Activated naive CD4-positive, alpha-beta T cell treated with Interleukin-2 at 50 U/mL for 16 hours (primary cell): ENCODE measurements at places on chromosomes 12 and 14.

DNA sequence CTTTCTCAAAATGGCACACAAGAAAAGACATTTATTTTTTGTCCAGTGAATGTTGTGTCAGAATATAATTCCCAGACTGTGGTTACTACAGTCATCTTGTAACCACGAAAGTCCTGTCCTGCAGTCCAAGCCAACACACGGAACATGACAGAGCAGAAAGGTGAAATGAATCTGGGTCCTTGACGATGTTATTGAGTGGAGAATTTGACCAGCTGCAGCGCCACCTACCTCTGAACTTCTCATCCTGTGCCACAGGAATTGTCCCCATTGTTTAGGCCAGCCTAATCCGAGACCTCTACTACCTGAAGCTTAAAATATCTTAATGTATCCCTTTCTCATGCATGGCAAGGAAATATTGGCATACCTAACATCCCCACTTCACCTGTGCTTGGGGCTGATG, 64.1 kb upstream of the OTX2 start:
- DNase-seq: no peak

- DNase-seq: no peak
Observed at GRCh38 chr12:131818821-131819585, 9.2 kb upstream of the MMP17 start.

GRCh38 chr14:58133739-58134138, 18.3 kb downstream of the ARMH4 start:
- no peak for DNase-seq

GRCh38 chr14:72793156-72793939, 100.6 kb downstream of the DPF3 start:
- DNase-seq: no peak

GRCh38 chr12:48187916-48188695, 4.7 kb downstream of the CCDC184 start:
- DNase-seq: no peak

DNA sequence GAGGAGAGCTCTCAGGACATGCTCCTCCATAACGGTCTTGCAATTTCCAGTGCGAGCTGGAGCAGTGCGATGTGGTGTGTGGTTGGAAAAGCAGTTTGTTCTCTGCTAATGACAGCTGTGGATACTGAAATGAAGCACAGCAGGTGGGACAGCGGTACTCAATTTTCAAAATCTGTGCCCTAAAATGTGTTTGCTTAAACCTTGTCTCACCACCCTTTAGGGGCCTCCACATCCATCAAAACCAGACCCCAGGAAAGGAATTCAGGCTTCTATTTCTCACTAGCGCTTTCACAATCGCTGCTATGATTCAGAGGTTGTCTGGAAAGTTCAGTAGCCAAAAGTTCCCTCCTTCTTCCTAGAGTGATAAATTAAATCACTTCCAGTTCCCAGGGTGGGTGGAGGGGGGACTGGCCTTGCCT, 440.8 kb downstream of the EGLN3 start:
- DNase-seq: no peak

DNA sequence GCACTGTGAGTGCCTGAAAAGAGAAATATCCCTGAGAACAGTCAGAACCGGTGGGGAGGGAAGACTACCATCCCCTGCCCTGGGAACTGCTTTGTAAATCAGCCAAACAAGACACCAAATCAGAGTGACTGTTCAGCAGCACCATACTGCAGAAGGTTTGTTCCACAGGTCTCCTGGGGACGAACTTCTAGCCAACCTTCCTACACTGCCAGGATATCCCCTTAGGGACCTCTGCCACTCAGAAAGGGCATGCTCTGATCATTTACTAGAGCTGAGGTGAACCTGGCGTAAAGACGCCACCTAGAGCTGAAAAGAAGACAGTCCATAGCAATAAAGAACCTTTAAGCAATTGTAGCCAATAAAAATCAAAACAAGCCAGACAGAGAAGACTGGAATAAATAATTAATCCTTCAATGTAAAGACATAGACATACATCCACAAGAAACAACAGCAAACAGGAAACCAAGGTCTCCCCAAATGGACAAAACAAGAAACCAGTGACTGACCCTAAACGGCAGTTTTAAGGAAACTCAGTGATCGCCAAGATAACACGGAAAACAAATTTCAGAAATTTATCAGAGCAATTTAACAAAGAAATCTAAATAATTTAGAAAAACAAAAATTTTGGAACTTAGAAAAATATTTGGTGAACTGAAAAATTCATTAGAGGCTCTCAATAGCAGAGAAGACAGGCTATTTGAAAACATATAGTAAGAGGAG, 228.1 kb upstream of the AMIGO2 start:
- DNase-seq: peak; percentile 55

DNA sequence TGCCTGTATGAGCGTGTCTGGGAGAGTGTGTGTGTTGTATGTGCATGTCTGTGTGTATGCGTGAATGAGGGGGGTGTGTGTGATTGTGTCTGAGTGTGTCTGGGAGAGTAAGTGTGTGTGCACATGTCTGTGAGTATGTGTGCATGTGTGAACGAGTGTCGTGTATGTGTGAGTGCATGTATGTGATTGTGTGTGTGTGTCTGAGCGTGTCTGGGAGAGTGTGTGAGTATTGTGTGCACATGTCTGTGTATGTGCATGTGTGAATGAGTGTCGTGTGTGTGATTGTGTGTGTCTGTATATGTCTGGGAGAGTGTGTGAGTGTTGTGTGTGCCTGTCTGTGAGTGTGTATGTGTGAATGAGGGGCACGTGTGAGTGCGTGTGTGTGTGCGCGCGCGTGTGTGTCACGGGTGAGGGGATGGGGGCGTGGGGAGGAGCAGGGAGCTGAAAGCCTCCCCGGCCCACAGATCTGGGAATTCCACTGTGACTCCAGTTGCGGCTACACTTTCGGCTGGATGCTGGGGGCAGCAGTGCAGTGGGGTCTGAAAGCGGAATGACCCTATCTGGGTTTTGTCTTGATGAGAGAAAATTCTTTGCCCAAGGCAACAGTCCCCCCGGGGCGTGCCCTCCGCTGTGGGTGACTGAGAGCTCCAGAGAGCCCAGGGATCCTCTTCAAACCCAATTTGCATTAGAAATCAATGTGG, 138.1 kb upstream of the MED13L start:
- no peak for DNase-seq

DNA sequence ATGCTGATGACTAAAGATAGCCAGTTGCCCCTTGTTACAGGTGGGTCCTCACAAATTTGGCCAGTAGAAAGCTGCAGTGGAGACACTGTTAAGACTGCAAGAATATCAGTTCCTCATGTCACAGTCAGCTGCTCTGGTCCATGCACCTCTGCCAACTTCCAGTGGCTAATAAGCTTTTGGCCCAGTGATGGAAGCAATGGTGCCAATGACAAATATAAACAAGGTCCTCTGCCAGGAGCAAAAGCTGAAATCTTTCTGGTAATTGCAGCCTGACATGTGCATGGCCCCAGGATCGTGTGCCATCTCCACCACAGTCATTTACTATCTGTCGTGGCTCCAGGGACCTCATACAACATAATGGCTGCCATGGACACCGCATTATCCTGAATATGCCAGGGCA, 85.4 kb upstream of the TMEM260 start:
- no peak for DNase-seq

DNA sequence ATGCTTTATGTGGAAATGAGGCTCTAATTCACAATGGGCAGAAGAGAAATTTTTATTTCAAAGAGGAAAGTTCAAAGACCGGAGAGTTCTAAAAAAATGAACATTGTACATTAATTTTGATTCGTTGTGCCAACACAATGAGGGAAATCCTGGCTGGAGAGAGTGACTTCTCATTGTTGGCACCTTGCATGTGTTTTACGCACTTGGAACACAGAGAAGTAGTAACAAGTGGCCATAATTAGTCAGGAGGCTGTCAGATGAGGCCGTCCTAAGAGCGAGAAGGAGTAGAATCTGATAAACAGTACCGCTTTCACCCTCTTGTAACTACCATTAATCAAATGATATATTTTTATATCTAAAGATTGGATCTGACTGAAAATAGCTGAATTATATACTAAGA, 6.9 kb downstream of the LMO3 start:
- DNase-seq: no peak

- no peak for DNase-seq
Observed at GRCh38 chr12:63440048-63440447, 228.2 kb downstream of the DPY19L2 start.

DNA sequence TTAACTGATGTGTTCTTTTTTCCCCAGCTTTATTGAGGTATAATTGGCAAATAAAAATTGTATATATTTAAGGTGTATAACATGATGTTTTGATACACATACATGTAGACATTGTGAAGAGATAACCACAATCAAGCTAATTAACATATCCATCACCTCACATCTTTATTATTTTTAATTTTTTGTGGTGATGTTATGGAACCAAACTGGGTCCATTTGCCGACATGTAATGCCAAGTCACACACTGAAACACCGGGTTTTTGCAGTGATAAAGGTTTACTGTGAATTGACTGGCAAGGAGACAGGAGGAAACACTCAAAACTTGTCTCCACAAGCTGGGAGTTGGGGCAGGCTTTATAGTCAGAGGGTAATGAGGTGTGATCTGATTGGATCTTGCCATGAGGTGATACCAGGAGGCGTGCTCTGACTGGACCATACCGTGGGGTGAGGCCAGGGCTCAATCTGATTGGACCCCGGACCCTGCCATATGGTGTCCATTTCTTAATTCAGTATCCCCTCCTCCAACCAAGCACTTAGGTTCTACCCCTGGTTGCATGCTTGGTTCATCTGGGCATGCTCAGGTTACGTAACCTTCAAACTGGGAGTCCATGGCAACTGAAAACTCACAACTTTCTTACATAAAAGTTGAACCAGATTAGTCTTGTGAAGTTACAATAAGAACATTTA, 11.8 kb upstream of the WSCD2 start:
- no peak for DNase-seq

DNA sequence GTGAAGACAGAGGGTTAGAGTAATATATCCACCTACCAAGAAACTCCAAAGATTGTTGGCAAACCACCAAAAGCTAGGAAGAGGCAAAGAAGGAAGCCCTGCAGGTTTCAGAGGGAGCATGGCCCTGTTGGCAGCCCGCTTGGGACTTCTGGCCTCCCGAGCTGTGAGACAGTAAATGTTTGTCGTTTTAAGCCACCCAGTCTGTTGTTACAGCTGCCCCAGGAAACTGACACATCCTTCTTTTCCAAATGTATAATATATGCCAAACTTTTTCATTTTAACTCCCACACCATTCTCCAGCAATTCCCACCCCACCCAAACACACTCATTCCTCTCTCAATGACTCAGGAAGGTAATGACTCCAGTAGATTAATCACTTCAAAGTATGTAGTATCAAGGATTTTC, 74.0 kb downstream of the RPS29 start:
- DNase-seq: no peak

DNA sequence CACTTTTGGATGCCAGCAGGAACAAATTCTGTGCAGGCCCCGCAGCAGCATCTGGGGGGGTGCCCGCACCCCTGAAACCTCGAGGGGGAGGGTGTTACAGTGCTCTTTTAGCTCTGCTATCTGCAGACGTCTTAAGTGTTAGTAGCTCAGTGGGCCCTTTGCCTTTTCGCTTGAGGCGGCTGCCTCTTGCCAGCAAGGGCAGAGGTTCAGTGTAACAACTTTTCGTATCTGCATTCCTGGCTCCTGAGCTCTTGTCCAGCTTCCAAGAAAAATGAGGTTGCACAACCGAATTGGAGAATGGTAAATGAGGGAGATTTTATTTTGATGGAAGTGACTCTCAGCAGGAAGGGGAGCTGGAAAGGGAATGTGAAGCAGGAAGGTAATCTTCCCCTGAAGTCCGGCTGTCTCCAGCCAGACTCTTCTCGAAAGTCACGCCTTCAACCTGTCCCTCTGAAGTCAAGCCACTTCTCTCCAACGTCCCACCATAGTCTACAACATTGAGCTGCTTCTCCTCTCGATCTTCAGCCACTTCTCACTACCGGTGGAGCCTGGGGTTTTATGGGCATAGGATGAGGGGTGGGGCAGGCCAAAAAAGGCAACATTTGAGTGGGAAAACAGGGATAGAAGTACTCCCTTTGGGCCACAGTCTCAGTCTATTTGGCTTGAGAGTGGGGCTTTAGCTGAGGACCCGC, 17.8 kb downstream of the TAS2R50 start:
- DNase-seq: no peak

- DNase-seq: no peak
Observed at GRCh38 chr12:93299262-93299846, 78.4 kb upstream of the NUDT4 start.

- DNase-seq: no peak
Observed at GRCh38 chr12:130925666-130926015, 28.1 kb upstream of the ADGRD1 start.

GRCh38 chr14:40944521-40944920, 662.2 kb upstream of the LRFN5 start:
- DNase-seq: no peak

GRCh38 chr14:57420033-57420432, 29.6 kb downstream of the NAA30 start:
- DNase-seq: no peak

DNA sequence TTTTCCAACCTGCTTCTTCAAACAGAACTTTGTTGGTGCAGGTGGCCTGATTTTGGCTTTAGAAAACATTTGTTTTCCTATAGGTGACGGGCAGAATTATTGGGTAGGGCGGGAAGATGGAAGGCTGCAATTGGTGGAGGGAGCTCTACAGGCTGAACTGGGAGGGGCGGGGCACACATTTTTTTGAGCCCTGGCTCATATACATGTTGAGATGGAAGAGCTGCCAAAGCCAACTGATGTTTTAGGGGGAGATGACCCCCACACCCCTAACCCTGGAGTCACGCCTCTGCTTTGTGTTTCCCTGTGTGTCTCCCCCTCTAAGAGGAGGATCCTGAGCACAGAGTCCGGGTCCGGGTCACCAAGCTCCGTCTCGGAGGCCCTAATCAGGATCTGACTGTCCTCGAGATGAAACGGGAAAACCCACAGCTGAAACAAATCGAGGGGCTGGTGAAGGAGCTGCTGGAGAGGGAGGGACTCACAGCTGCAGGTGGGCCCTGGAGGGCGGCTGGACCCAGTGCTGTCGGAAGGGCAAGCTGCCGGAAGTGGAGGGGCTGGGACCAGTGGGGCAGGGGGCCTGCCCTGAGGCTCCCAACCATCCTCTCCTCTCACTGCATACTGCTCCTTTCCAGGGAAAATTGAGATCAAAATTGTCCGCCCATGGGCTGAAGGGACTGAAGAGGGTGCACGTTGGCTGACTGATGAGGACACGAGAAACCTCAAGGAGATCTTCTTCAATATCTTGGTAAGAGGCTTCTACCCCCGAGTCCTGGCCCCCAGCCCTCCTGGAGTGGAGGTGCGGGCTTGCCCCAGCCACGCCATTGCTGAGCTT, 18.6 kb downstream of the AGAP2 start:
- DNase-seq: no peak

DNA sequence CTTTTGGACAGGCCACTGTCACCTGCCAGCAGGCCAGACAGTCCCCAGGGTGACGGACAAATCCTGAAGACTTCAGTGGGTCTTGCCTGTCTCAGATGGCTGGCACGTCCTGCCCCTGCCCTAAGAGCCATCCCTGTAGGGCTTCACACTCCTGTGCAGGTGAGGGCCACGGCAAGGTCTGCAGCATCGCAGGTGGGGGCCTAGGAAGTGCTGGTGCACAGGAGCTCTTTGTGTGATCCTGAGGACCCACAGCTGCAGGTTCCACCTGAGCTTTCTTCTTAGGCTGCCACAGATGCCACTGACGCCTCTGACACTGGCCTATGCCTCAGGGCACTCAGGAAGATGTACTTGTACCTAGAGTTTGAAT, 108.5 kb upstream of the FKBP4 start:
- DNase-seq: no peak
